ENCODE measurements at places on chromosomes 3 and 15.

DNA sequence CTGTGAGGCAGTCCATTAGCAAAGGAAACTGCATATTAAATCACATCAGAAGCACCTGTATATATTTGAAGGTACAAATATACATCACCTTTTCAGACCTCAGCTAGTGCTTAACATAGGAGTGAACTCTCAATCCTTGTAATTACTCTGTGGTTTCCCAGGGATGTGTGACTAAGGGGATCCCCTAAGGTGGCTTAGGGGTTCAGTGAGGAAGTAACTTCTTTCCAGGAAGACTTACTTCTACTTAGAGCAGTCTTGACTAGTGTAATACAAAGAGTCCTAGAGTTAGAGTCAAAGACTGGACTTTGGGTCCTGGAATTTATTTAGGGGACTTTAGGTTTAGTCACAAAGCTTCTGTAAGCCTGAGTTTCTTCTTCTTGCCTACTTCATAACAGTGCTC lies 8.7 kb upstream of the SUMF1 start:
- DNase-seq: no peak

- DNase-seq: no peak
Measured at GRCh38 chr3:69386556-69387385, 883 bp upstream of the FRMD4B start.

- DNase-seq: no peak
Measured at GRCh38 chr3:56415652-56416051, 52.6 kb downstream of the ERC2 start.

DNA sequence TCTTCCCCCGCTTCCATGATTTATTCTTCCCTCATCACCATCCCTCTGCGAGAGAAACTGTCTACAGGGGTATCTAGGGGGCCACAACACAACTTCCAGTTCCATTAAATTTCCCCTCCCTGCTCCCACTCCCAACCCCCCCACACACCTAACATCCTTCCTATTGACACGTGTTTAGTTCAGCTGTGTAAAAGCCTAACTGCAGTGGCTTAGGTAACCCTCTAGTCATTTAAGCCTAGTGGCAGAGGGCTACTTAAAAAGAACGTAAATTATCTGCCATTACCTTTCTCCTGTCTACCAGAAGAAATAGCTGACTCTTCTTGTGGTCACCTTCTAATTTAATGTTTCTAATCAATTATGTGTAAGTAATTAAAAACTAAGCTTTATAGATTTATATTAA lies 56.3 kb downstream of the ZNF148 start:
- no peak for DNase-seq

- DNase-seq: no peak
Measured at GRCh38 chr15:67019884-67020520, 45.4 kb upstream of the SMAD3 start.

GRCh38 chr3:137998121-137999042 lies 11.6 kb upstream of the CLDN18 start:
- no peak for DNase-seq

GRCh38 chr15:25985165-25985564 lies 122.0 kb upstream of the ATP10A start:
- DNase-seq: no peak

GRCh38 chr3:141642215-141642614 lies 95.9 kb upstream of the RNF7 start:
- DNase-seq: no peak

- DNase-seq: peak; percentile 43
Measured at GRCh38 chr15:77024273-77025082, 29.6 kb downstream of the PSTPIP1 start.

GRCh38 chr15:61474796-61475195 lies 245.7 kb upstream of the RORA start:
- DNase-seq: no peak

- DNase-seq: no peak
Measured at GRCh38 chr15:35182841-35183479, 97.9 kb upstream of the NANOGP8 start.

- DNase-seq: no peak
Measured at GRCh38 chr15:83115410-83115809, 8.0 kb downstream of the TM6SF1 start.

GRCh38 chr3:53989946-53990345 lies 98.3 kb upstream of the SELENOK start:
- no peak for DNase-seq

DNA sequence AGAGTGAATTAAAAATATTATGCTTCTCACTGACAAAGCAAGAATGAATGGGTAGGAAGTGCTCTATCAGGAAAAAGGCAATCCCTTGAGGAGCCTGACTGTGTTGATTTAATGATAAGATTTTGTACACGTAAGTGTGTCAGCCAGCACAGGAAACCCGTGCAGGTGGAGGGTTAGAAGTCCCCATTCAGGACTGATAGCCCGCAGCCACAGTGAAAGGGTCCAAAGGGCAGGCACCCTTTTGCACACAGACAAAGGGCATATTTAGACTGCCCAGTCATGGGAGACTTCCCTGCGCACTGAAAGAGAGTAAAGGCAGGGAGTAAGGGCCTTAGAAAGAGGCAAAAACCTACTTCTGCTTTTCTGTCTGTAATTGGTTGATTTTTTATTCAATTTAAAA lies 26.4 kb upstream of the SKIL start:
- no peak for DNase-seq

DNA sequence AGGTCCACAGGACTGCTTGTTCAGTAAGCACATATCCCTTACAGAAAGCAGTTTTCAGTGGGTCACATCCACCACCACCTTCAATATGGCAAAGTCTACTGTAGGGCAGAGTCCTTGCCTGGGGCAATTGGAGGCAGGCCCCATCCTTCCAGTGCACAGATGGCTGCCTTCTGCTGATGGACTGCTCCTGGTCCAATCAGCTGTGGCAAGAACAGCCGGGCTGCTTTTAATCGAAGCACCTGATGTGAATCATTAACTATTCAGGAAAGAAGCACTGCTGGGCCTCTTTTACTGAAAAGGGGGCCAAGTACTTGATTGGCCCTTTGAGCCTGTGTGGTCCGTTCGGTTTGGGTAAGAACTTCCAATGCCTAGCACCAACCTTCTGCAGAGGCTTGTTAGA lies 24.4 kb downstream of the LARS2 start:
- DNase-seq: no peak

GRCh38 chr3:156449710-156450574 lies 105.0 kb downstream of the SSR3 start:
- no peak for DNase-seq

GRCh38 chr15:75673426-75674235 lies 25.9 kb downstream of the SNX33 start:
- no peak for DNase-seq

GRCh38 chr15:99016680-99017321 lies 9.2 kb upstream of the PGPEP1L start:
- DNase-seq: no peak
